ENCODE measurements at places on chromosomes 5 and 9.
A peak's percentile ranks its signal among the peaks of the same experiment; 100 is the strongest.

GRCh38 chr9:130662970-130663257 lies 1.5 kb upstream of the PRDM12 start:
- no peak for DNase-seq

DNA sequence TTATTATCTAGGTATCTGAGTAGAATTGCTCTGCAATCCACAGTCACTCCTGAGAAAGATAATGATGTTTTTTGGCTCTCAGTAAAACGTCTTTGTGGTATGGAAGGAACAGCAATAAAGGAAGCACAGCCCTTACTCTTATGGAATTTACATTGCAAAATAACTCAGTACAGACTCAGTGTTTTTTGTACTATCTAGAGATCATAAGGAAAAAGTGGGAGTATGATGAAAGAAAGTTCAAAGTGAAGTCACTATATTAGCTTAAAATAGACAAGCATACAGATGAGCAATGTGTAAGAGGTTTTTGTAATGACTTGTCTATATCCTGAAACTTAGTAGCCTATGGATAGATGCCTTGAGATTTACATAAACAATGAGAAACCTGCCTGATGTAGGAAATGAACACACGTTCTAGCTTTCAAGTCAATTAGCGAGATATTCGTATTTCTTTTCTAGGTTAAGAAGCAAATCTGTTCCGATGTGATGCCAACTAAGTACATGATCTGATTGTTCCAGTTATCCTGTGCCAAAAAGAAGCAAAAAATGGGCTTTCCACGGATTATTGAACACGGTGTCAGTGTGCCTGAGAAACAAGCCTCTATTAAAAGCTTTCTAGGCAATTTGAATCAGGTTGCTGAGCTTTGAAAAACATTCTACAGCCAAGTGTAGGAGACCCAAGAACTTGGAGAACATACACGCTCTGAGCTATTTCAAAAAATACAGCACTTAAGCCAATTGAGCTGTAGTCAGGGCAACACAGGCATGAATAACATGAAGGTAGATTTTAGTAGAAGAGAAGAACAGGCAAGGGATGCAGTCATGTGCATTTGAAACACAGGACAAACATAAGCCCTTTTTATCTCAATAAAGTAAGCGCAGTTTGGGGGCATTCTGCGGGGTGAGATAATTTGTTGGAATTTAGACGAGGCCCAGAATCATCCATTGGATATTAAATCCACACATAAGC lies 86.3 kb upstream of the TAF11L2 start:
- no peak for DNase-seq

GRCh38 chr5:31987985-31988710 lies 186.0 kb downstream of the GOLPH3 start:
- DNase-seq, result peak; percentile 99

DNA sequence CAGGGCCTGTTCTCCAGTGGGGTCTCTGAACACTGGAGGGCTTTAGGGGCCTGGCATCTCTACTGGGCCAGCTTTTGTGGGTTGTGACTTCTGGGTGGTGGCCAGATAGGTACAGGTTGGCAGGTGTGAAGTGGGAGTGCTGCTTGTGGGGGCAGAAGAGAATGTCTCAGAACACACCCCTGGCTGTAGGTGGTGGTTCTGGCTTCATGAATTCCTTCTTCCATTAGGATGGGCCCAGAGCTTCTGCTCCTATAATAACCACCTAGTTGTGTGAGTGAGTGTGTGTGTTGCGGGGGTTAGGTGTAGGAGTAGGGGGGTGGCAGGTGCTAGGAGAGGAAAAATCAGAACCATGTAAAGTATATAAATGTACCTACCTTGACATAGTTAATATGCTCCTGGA lies 1.6 kb downstream of the PDZD2 start:
- DNase-seq, result no peak

GRCh38 chr5:57171816-57172465 lies 1.9 kb upstream of the GPBP1 start:
- DNase-seq, result no peak

DNA sequence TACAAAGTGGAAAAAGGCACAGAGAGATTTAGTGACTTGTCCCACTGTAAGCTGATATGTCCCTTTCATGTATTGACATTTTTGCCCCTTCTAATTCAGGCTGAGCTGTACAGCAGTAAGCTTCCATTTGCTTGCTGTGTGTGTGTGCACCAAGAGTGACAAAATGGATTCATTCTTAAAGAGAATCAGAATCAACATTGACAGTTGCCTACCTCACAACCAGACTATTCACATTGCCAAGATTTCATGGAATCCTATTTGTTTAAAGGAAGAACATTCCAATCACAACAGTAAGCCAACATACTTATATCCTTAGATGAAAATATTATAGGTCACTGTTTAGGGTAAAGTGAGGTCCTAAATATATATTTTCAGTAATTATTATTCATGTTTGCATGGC lies 102.6 kb downstream of the TMEM232 start:
- no peak for DNase-seq

- DNase-seq, result no peak
Measured at GRCh38 chr9:127664678-127665507, 41.9 kb upstream of the CFAP157 start.

GRCh38 chr9:3526165-3526996 lies 580 bp upstream of the RFX3 start:
- DNase-seq, result peak; percentile 47

DNA sequence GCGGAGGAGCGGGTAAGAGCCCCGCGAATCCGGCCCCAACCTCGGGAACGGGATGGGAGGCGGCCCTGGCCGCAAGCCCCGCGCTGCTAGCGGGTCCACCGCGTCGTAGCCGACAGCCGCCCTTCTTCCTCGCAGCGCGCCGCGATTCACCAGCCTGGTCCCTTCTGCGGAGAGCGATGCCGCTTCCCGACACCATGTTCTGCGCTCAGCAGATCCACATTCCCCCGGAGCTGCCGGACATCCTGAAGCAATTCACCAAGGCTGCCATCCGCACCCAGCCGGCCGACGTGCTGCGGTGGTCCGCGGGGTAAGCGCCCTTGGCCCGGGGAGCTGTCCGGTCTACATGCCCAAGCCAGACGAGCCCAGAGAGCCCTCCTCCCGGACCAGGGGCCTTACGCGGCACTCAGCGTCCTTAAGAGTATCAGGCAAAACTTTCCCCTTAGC lies 335 bp downstream of the ROPN1L start:
- no peak for DNase-seq

DNA sequence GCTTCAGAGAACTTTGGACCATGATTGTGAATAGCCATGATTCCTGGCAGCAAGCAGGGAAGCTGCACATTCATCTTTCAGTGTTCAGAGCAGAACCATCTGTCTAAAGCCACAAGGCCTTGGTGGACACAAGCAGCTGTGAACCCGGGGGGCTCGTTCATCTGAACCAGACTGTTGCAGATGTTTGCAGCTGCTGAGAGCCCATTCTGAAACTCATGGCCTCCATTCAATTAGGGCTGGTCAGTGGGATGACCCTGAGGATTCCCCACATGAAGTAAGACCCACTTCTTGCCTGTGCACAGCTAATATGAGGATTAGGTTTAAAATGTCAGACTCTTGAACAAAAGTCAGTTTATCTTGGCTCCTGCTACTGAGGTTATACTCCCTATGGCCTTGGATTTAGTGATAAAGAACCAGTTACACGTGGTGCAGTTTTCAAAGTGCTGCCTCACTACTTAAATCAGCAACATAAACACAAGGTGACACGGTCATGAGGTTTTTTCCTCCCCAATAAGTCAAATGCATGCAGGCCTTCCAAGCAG lies 109.8 kb upstream of the IFNK start:
- no peak for DNase-seq

DNA sequence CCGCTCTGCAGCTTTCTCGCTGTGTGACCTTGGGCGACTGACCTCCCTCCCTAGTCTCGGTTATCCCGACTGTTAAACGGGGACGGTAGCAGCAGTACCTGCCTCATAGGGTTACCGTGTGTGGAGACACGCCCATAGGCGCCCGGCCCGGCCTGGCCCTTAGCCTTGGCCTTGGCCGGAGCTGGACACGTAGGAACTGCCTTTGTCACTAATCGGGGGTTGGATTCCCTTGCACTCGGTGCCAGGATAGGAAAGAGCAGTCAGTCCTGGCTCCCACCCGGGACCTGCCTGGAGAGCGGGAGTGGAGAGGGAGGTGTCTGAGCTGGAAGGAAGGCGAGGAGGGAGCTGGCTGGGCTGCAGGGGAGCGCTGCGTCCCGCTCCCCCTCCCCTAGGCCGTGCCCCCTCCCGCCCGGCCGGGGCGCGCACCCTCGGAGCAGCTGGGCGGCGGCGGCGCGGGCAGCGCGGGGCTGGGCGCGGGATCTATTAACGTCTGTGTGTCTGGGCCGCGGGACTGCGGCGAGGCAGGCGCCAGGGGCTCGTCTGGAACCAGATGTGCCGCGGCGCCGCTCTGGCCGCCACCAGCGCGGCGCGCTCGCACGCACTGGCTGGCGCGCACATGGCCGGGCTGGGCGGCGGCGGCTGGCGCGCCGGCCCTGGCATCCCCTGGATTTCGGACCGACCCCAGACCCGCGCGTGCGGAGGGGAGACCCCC lies 31.7 kb downstream of the PRRX2 start:
- no peak for DNase-seq

DNA sequence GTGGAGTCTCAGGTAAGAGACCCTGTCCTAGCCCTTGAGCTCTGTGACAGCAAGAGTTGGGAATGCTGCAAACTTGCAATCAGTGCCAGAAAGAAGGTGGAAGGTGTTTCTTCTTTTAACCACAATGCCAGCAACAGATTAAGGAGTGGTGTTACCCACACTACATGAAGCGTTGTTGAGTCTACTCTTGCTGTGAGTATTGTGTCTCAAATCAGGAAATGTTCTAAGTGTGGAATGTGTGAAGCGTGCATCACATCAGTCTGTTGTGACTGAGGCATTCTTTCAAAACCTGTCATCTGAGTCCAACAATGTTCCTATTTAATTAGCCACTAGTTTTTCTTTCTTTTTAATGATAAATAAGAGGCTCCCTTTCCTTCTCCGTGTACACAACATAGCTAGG lies 2.9 kb upstream of the LURAP1L start:
- DNase-seq, result no peak

DNA sequence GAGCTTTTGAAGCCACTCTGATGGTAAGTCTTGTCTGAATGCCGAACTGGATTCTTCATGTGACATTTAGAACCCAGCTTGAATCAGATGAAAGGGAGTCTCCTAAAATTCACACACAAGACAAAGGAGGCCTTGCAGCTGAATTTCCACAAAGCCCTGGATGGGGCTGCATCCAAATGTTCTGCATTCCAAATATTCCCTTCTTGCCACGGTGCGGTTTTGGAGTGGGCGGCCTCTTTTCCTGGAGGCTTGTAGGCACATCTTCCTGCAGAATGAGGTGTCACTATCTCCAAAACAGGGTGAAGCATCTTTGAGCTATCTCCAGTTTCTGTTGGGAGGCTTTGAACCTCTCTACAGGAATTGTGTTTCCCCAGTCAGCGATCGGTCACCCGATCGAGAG lies 342.7 kb downstream of the ARHGEF28 start:
- DNase-seq, result no peak

- no peak for DNase-seq
Measured at GRCh38 chr5:177363565-177363964, 5.8 kb downstream of the RGS14 start.

DNA sequence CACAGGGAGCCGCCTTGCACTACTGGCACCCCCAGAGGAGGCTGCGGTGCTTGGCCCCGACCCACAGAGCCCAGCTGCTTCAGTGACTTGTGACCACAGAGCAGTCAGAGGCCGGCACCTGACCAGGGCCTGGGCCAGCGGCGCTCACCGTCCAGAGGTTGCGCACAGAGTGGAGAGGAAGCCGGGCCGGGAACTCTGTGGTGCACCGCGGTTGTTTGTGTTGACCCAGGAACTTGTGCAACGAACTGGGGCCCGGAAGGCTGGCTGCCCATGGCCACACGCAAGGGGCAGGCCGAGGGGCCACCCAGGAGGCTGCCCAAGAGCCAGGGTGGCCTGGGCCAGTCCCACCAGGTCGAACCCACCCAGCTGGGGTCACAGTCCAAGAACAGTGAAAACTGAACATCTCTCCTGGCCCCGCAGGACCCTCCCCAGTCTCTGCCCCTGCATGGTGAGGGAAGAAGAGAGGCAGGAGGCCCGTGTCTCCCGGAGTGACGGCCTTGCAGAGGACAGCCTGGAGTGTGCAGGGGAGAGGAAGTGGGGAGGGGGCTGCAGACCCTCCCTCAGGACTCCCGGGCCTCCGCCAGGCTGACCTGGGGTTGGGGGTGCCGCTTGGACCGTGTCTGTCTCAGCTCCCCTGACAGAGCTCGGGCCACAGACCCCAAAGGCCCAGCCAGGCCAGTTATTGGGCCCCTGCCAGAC lies 42.8 kb upstream of the EGFL7 start:
- no peak for DNase-seq

DNA sequence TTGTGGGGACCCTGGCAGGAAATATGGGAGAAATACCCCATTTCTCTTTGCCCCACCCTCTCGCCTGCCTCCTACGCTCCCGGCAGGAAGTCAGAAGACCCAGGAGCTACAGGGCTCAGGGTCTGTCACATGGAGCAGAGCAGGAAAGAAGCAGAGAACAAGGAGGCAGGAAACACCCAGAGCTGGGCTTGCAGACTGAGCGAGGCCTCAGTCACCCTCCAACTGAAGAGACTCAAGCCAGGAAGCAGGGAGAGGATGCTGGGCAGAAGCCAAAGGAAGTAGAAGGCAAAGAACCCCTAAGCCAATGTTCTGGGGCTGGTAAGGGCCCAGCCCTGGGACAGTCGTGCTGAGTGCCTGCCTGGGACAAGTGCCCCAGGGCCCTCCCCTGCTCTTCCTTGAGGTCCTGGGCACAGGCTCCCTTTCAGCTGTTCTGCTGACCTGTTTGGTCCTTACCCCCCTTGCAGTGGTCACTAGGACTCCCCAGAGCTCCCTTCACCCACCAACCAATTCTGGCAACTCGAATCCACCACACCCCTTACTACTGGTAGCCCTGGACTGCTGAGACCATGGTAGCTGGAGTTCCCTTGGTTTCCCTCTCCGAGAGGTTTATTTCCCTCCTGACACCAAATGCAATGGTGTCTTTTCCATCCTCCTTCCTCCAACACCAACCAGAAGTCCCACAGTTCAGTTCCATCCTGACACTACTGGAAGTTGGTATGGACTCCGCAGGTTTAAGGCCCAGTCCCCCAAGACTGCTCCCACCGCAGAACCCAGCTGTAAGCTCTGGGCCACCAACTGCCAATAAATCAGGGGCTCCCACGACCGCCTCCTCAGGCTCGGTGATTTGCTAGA lies 157.5 kb downstream of the COL23A1 start:
- no peak for DNase-seq

GRCh38 chr5:139690064-139690802 lies 42.1 kb downstream of the CXXC5 start:
- no peak for DNase-seq

DNA sequence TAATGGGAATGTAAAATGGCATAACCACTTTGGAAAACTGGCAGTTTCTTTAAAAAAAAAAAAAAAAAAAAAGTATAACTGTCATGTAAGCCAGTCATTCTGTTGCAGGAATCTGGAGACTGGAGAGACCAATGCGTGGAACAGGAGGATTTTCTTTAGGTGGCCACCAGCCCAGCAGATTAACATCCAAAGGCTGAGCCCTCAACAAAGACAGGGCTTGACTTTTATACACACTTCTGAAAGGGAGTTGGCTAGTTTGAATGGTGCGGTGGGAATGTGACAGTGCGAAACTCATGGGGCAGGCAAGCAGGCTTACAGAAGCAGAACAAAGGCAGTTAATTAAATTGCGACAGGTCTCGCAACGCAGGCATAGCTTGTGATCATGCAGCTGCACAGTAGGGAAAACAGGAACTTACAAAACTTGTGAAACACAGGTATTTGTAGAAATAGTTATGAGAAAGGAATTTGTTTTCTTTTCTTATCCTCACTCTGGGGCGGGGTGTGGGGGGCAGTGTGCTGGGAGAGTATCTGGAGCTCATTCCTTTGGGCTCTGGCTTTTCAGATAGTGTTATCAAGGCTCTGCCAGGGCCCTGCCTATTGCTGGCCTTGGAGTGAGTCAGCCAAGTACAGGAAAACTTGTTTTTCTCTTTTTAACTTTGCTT lies 12.0 kb downstream of the UIMC1 start:
- no peak for DNase-seq

Measured in HS-27A (cell line).